ENCODE measurements at places on chromosomes 13 and 19.
A peak's percentile ranks its signal among the peaks of the same experiment; 100 is the strongest.

GRCh38 chr19:5466814-5467291, 11.6 kb downstream of the ZNRF4 start:
- DNase-seq, result no peak

DNA sequence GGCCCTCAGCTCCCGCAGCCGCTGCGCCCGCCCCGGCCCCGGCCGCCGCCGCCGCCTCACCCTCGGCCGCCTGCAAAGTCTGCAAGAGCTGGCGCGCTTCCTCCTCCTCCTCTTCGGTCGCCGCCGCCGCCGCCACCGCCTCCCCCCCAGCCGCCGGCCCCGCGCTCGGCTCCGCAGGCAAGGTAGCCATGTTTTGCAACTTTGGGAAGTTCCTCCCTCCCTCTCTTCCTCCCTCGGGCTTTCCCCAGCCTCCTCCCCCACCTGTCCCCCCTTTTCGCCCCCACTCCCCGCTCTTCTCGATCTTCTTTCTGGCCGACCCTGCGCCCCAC, 433 bp downstream of the SIX5 start:
- DNase-seq, result peak; percentile 48

GRCh38 chr13:101529422-101529821, 76.9 kb downstream of the ITGBL1 start:
- DNase-seq, result peak; percentile 31

DNA sequence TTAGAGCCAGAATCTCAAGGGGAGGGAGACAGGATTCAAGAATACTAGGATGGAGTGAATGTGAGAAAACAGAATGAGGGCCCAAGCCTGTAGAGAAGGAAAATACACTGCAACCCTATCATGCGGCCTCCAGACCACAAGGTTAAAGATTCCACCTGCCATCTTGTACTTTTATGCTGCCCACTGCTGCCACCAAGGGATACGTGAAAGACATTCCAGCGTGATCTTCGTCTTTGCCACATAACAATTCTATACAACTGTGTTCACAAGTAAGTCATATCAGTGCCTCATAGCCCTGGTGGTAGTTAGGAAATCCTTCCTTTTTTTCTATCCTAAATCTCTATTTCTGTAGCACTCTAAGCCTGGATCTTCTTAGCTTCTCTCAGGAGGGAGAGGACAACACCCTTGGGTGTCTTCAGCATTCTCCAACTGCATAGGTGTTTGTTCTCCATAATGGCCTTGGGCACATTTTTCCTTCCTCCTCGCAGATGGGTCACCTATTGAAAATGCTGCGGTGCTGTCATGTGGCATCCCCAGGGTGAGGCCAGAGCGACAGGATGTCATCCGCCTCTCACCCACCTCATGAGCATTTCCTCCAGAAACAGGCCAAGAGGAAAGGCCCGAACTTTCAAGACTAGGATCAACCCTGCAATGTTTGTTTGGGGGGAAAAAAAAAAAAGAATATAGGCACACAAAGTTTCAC, 13.6 kb downstream of the TPT1 start:
- no peak for DNase-seq

DNA sequence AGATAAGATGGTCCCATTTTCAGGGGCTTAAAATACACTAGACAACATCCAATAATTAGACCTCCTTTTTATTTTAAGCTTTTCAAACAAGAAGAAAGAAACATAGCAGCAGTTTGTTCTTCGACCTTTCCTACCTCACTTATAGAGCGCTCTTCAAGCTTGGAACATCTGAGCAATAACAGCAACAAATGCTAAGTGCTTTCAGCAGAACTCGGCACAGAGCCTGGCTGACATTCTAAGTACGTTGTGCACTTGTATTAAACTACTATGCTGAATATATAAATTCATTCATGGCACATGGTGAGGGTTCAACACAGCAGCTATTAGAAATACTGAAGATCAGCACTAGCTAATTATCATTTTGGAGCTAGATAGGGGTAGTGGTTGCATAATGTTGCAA, 256.1 kb upstream of the MAB21L1 start:
- no peak for DNase-seq

DNA sequence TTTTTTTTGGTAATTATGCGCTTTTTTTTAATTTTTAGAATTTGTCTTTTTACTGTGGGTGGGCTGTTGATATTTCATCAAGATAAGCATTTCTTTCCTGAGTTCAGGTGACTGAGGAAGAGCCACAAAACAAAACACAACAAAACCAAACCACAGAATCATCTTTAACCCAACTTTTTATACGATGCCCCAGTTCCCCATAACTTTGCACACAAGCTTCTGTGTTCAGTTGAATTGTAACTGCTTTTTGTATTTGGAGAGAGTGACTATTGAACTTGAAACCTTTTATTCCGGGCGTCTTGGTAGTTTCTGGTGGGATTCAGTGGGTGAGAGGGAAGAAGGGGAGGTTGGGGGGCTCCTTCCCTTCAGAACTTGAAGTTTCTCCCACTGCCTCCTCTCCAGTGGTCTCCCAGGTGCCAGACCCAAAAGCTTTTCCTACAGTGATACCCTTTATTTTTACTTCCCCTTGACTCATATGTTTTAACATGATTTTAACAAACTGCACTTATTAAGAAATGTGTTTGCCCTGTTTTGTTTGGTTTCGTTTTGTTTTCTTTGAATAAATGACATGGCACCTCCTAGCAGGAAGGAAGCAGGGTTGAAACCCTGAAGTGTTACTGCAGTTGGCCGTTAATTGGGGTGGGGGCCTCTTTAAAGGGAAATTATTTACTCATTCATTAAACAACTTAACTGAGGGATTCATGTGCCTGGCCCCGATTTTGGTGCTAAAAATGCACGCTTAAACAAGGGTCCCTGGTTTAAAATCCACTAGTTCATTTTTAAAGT, 2.7 kb upstream of the CCDC97 start:
- no peak for DNase-seq

- DNase-seq, result no peak
Observed at GRCh38 chr13:110875241-110875640, 39.6 kb downstream of the ANKRD10 start.

- no peak for DNase-seq
Observed at GRCh38 chr19:28469544-28469943, 743.4 kb downstream of the UQCRFS1 start.

GRCh38 chr13:80787604-80788003, 446.7 kb upstream of the SPRY2 start:
- DNase-seq, result no peak

DNA sequence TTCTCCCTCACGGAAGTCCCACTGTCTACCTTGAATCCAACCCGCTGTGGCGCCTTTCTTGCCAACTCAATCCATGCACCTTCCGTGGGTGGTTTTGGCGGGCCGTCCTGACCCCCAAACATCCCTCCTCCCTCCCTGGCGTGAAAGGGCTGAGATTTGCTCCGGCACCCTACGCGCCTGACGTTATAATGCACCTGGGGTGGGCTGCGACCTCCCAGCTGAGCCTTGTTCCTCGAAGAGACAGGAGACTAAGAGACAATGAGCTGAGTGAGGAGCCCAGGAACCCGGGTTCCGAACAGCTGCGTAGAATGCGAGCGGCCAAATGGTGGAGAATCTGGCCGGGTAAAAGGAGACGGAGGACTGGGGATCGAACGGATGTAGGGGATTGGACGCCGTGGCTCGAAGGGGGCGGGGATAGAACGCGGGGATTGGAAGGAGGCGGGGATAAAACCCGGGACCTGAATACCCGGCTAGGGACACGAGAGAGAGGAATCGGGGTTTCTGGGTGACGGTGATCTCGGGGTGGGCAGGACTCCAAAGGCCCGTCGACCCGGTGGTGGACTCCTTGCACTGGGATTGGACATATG, at the start of gene CPT1C:
CPT1C (plus strand) TSS at position 461 of the 587 bp plus-strand sequence. CDS start 1,137 bp downstream, outside the sequence.
- no peak for DNase-seq

- DNase-seq, result no peak
Observed at GRCh38 chr19:31018936-31019335, 330.3 kb downstream of the TSHZ3 start.

DNA sequence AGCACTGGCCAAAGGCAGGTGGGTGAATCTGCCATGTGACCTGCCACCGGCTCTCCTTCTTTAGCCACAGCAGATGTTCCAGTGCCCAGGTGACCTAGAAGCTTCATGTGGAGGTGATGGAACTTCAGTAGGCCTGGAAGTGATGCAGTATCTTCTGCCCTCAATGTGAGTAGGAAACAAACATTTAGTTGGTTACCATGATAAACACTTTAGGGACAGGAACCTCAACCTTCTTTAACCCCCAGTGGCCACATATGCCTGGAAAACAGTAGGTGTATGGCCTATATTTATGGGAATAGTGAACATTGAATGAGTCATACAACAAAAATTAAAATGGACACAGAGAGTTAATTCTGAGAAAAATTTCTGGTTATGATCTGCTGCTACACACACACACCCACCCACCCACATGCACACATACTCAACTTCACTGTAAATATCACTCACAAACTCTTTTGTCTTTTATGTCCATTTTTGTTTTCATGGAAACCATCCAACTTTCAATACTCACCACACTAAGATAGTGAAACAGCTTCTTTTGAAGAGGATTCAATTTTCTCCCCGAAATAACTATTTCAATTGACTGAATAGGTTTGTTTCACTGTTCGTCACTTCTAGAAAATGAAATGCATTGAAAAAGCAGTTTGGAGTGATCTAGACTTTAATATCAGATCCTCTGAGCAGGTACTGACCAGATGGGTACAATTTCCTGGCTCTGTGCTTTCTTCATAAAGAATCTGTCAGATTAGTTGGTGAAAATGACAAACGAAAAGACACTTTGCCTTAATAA, 97.3 kb downstream of the STARD13 start:
- DNase-seq, result no peak

GRCh38 chr19:54430306-54431254, 15.3 kb downstream of the TTYH1 start:
- DNase-seq, result peak; percentile 14

- no peak for DNase-seq
Observed at GRCh38 chr19:54141356-54141755, 3.8 kb downstream of the CNOT3 start.

DNA sequence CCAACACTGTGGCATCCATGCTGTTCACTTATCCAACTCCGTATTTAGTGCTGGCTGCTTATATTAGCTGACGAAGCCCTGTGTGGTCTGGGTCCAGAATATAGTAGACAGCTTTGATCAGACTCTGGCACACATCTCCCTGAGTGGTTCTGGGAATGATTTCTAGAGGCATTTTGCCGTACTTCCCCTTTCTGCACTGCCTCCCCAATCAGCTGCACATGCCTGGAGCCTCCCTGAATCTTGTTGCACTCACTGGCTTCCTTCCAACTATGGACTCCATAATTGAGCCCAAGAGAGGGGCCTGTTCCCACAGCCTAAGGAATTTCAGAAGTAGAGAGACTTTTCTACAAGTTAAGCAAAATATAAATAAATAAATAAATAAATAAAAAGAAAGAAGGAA, 30.4 kb upstream of the PCDH8 start:
- DNase-seq, result no peak

- no peak for DNase-seq
Observed at GRCh38 chr13:102325321-102325720, 76.5 kb downstream of the FGF14 start.

GRCh38 chr19:30076751-30077670, 135.0 kb downstream of the URI1 start:
- DNase-seq, result no peak

All from ACHN (cell line).